ENCODE measurements at places on chromosomes 2 and 18.

GRCh38 chr2:239472235-239472775 is 71.5 kb upstream of the HDAC4 start:
- no peak for DNase-seq

GRCh38 chr18:52936931-52937330 is 596.9 kb downstream of the DCC start:
- no peak for DNase-seq

DNA sequence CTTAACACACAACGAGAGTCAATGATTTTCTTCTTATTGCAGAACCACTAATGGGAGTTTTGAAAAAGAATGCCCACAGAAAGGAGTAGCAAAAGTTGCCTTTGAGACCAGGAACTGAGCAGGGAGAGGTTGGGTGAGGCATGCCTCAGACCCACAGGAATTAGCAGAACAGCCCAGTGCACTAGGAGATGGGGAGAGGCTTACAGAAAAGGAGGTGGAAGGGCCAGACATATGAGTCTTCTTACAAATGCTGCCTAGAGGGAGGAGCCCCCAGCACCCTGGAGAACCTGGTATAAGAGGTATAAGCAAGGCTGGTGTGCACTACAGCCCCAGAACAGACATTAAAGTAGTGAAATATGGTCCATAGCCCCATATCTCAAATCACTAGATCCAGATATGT is 162.0 kb downstream of the DTNA start:
- no peak for DNase-seq

DNA sequence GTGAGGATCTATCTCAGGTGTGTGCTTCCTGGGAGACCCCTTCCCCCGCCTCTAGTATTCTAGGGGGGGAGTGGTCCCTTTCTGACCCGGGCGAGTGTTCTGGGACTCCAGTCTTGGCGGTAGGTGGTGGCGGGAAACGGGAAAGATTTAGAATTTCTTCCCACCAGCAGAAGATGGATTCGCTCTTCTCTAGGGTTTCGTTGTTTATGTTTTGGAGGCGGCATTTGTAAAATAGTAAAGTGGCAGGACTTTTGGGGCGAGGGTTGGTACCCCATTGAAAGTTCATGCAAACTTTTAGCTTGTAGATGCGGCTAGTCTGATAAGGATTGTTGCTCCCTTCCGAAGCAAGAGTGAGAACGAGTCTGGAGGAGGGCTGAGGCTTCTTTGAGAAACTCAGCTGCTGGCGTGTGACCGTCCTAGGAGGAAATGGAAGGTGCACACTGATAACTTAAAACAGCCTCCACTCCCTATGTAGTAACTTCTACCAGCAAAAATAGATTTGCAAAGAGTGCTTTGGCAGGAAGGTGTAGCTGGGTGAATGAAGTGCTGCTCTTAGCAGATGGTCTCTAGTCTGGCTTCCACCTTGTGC is 412 bp downstream of the GPD2 start:
- peak; percentile 36 for DNase-seq

GRCh38 chr2:75772908-75773630 is 62.4 kb upstream of the GCFC2 start:
- DNase-seq = no peak

- no peak for DNase-seq
These were observed 81.0 kb upstream of the BCL11A start for GRCh38 chr2:60634438-60634837.

DNA sequence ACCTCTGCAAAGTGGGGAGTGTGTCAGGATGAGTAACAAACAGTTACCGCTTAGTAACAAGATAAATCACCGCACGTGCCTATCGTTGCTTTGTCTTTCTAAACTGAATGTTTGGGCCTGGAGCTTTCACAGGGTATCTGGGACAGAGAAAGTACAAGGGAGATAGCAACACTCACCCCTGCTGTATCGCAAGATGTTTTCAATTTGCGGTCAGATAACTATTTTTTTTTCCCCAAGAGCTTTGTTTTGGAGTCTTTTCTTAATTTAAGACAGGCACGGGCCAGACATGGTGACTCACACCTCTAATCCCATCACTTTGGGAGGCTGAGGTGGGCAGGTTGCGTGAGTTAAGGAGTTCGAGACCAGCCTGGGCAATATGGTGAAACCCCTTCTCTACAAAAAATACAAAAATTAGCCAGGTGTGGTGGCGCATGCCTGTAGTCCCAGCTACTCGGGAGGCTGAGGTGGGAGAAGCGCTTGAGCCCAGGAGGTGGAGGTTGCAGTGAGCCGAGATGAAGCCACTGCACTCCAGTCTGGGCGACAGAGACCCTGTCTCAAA is 146.6 kb downstream of the GBX2 start:
- no peak for DNase-seq

GRCh38 chr2:127321303-127321702 is 27.4 kb upstream of the ERCC3 start:
- DNase-seq = no peak

DNA sequence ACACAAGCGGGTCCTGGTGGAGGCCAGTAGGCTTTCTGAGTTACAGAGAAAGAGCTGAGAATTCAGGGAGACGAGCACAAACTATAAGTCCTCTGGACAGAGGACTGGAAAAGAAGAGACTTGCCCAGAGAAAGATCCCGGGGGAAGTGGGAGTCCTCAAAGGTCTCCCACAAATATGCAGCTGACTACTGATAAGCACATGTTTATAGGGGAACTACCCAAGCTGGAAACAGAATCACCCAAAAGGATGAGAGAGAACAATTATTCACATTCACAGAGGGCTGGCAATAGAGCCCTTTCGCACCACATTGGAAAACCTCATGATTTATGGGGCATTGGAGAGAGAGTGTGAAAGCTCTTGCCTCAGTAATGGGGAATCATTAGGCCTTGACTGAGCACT is 337.6 kb downstream of the IRS1 start:
- no peak for DNase-seq

GRCh38 chr18:49431165-49431962 is 29.1 kb downstream of the DYM start:
- DNase-seq = no peak

- DNase-seq = no peak
These were observed 111.0 kb downstream of the KCNF1 start for GRCh38 chr2:11022591-11023273.

- DNase-seq = no peak
These were observed 289.6 kb upstream of the RAB6C start for GRCh38 chr2:129689653-129690448.

GRCh38 chr2:146321175-146321574 is 1523.7 kb upstream of the ACVR2A start:
- no peak for DNase-seq

GRCh38 chr2:106565599-106565998 is 78.4 kb downstream of the CD8B2 start:
- no peak for DNase-seq

- DNase-seq = no peak
These were observed 33.3 kb downstream of the RTTN start for GRCh38 chr18:70172225-70172624.
